Activated naive CD4-positive, alpha-beta T cell treated with anti-CD3 and anti-CD28 coated beads, Interleukin-2, amount 10 ng/mL, durations not matched to agents 7 days and 5 days (primary cell): ENCODE measurements at places on chromosomes 3 and 15.

GRCh38 chr3:50298836-50299637, at the start of the genes HYAL3 and NAA80:
TSS of gene HYAL3 (minus strand) at chr3:50299405. CDS start at chr3:50295602, 3,803 bp downstream.
TSS of gene NAA80 (minus strand) at chr3:50299405. CDS start at chr3:50297463, 1,942 bp downstream.
- DNase-seq, result peak; percentile 100

DNA sequence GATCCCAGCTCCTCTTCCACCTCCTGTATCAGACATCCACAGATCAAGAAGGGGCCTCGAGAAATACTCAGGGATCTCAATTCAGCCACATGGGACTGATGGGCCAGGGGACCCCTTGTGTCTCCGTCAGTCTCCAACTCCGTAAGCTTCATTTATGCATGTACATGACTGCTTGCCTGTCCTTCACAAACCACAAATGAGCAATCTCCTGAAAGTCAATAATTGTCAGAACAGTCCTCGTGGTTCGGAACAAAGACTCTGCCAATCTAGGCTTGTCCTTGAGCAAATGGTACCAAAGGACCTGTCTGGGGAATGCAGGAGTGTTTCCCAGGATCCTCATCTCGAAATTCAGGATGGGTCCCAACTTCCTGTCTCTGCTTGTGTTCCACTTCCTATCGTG, 20.8 kb downstream of the SLC12A8 start:
- no peak for DNase-seq

DNA sequence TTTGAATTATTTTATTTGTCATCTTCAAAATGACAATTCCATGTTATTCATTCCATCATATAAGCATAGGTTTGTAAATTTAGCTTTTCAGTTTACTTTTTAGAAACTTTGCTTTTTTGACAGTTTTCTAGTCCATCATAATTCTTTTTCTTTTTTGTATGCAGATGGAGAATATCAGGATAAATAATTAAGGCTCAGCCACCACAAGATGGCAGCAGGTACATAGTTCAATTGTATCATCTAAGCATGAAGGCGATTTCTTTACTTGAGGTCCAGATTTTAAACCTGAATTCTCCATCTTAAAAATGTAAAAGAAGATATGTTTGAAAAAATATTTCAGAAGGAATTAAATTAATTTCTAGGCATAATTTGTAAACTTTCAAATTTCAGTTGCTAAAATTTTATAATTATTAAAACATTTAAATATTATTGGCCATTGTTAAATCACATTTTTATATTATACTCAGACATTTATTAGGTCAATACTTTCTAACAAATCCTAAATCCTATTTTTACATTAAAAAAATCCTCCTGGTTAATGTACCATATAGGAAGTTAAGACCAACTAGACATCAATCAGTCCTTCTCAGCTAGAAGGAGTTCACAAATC, 15.1 kb downstream of the PLSCR5 start:
- DNase-seq, result peak; percentile 25

DNA sequence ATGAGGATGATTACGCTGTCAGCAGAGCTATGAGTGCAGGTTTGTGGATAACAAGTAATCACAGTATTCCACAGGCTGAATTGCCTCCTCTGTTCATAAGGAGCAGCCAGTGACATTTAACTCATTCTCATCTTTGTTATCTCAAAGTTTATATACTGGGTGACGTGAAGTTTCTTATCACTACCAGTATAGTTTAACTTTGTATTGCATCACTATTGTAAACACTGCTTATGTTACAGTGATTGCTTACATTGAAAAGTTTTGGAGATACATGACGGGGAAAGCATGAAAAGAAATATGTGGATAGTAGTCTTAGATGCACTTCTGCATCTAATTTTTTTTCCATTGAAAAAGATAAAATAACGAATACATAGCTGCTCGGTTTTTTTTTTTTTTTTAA, 429.7 kb downstream of the VGLL3 start:
- DNase-seq, result no peak

DNA sequence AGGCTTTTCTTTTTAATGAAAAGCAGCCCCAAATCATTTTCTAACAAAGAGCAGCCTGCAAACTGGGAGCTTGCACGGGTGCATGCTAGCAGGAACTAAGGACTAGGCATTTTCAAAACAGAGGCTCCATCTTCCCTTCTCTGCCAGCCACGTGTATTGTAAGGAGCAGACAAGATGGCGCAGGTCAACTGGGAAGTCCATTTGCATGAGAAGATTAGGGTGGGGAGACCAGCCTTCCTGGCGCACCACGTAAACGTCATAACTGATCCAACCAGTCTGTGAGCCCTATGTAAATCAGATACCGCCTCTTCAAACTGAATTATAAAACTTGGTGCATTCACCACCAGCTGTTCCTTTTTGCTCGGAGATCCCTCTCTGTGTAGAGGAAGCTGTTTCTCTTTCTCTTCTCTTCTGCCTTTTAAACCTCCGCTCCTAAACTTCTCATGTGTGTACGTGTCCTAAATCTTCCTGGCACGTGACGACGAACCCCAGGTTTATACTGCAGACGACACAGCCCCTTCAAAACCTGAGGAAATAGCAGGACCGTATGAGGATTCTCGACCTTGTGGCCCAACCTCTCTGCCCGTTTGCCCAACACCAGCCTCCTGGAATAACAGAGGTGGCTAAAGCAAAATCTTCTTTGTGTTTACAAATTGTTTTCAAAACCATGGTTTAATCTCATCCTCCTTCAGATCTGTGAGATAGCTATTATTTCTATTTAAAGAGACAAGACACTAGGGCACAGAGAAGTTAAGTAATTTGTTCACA, 26.4 kb upstream of the SLC30A4 start:
- no peak for DNase-seq

GRCh38 chr15:89089316-89090230, 1.3 kb downstream of the ABHD2 start:
- DNase-seq, result no peak

DNA sequence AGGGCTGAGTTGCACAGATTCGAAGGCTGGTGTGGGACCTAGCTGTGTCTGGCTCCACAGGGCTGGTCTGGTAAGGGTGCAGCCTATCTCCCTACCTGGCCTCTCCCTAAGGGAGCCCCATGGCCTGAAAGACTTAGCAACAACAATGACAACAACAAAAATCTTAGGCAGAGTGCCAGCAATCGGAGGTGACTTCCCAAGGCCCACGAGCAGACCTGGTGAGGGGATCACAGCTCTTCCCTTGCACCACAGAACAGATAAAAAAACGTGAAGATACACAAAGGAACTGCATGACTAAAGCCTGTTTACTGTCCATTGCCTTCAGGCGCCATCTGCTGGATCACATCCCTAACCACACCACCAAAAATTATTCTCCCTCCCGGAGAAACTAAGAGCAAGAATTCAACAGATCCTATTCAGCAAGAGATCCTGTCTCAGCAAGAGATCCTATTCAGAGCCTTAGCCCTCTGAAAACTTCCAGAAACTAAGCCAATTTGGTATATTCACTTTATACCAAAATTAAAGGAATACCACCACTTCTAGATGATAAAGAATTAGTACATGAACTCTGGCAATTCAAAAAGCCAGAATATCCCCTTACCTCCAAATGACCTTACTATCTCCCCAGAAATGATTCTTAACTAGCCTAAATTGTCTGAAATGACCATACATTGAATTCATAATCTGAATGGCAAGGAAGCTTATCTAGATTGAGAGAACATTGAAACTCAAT, 24.1 kb upstream of the OR5K4 start:
- DNase-seq, result peak; percentile 61

- no peak for DNase-seq
These were observed 152.1 kb downstream of the CNTN4 start for GRCh38 chr3:2250783-2251182.

- DNase-seq, result no peak
These were observed 10.5 kb upstream of the C3orf49 start for GRCh38 chr3:63808633-63809032.

- DNase-seq, result no peak
These were observed 2.4 kb downstream of the GATA2 start for GRCh38 chr3:128490650-128490914.

- DNase-seq, result no peak
These were observed 28.3 kb downstream of the TNK2 start for GRCh38 chr3:195880037-195880431.

- DNase-seq, result no peak
These were observed 106.2 kb upstream of the PRR20G start for GRCh38 chr3:127394031-127394430.

- peak; percentile 85 for DNase-seq
These were observed at the start of gene CCDC71 for GRCh38 chr3:49165771-49166751. TSS of gene CCDC71 (minus strand) at chr3:49166331. CDS start at chr3:49164208, 2,123 bp downstream.

- DNase-seq, result no peak
These were observed 229.9 kb upstream of the GADL1 start for GRCh38 chr3:31124373-31124772.

- DNase-seq, result no peak
These were observed 31.6 kb upstream of the VPS39 start for GRCh38 chr15:42239528-42240182.

DNA sequence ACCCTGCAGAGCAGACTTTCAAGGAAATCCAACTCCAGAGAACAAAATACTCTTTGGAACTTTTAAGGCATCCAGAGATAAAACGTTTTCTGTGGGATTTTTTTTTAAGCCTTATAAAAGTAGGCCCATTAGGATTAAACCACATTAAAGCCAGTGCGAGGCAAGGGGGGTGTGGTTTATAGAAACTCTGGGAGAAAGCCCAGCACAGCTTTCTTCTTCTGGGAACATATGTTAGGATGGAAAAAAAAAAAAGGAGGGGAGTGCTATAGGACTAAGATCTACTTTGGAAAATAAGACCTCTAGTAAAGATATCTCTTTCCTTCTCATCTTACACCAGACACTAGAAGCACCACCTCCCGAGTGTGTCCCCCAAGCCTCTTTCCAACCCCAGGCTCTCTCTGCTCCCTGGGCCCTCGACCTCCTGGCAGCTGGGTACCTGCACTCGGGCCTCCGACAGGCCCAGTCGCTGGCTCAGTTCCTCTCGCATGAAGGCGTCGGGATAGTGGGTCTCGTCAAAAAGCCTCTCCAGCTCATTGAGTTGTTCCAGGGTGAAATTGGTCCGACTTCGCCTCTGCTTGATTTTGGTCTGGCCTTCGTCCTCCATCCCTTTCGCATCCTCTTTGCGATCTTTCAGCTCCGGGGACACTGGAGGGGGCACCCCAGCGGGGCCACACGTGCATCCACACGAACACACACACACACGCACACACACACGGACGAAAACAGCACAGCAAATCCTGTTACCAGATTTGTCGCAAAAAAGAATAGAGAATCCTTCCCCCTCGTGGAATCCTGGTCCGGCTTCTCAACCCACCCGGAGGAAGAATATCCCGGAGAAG, 3.8 kb downstream of the SHOX2 start:
- no peak for DNase-seq

DNA sequence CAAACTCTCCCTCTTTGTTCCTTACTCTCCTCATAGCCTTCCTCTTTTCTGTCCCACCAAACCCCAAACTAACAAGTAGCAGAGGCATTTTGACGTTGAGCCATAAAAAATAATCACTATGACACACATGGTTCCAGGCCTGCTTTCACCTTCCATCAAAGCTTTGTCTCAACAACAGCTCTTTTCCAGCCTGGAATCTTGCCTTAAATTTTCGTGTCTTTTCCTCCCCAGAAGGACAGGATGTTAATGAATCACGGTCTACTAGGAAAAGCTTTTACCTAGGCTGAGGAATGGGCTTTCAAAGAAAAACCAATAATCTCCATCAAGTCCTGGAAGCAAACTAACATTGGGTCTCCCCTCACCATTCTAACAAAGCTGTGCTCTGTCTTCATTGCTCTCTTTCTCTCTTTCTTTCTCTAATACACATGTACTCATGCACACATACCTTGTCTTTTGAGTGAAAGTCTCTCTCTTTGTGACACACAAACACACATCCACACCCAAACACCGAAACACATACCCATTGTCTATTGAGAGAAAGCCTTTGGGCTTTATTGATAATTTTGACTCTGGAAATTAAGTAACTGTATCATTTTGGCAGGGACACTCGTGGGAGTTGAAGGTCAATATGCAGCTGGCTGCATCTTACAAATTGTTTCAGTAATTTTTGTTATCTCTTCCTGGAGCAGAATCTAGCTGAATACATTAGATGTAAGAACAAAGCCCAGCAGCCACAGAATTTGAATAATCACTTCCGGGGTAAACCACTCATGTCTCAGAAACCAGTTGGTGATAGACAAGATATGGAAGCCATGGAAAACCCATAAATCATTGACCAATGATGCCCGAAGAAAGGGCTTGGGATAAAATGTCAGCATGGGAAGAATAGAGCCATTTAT, 107.4 kb upstream of the SLC4A7 start:
- peak; percentile 34 for DNase-seq

DNA sequence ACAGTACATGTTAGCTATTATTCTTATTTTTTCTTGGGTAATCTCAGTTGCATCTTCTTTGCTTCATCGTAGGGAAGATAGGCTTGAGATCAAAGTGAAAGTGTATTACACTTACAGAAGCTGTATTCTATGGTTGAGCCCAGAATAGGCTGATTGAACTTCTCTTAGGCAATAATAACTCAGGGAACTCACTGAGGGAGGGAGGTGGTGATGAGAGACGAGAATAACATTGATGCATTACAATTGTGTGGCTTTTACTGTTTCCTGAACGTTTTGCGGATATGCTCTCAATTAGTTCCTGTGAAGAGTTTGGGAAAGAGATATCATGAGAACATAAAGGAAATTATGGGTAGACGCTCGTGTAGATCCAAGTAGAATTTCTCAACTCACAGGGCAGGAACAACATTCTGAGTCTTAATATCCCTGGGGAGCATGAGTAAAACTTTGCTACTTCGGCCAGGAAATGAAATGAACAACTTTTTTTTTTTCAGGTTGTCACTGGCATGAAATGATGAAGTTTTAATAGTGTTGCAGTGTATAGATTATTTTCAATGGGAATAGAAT, 302.2 kb downstream of the TUSC7 start:
- no peak for DNase-seq

GRCh38 chr3:101803173-101803782, 24.3 kb downstream of the NXPE3 start:
- DNase-seq, result peak; percentile 70

- no peak for DNase-seq
These were observed 494.2 kb upstream of the AGTR1 start for GRCh38 chr3:148203297-148204010.

- DNase-seq, result peak; percentile 66
These were observed 54.4 kb upstream of the EHHADH start for GRCh38 chr3:185308126-185308754.

DNA sequence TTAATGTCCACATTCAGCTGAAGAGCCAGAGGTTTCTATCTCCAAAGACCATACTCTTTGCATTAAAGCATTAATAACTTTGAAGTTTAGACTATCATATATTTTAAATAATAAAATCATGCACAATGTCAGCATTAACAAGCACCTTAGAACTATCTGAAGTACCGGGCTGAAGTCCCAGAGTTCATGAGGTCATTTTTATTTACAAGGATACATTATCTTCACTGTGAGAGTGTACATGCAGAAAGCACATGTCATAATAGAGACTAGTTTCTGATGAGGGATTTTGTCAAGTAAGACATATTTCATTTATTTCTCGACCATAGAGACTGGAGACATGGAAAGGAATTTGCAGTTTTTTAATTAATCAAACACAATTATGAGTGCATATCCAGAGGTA, 52.4 kb upstream of the SI start:
- DNase-seq, result no peak
